ENCODE measurements at places on chromosomes 2 and 18.

DNA sequence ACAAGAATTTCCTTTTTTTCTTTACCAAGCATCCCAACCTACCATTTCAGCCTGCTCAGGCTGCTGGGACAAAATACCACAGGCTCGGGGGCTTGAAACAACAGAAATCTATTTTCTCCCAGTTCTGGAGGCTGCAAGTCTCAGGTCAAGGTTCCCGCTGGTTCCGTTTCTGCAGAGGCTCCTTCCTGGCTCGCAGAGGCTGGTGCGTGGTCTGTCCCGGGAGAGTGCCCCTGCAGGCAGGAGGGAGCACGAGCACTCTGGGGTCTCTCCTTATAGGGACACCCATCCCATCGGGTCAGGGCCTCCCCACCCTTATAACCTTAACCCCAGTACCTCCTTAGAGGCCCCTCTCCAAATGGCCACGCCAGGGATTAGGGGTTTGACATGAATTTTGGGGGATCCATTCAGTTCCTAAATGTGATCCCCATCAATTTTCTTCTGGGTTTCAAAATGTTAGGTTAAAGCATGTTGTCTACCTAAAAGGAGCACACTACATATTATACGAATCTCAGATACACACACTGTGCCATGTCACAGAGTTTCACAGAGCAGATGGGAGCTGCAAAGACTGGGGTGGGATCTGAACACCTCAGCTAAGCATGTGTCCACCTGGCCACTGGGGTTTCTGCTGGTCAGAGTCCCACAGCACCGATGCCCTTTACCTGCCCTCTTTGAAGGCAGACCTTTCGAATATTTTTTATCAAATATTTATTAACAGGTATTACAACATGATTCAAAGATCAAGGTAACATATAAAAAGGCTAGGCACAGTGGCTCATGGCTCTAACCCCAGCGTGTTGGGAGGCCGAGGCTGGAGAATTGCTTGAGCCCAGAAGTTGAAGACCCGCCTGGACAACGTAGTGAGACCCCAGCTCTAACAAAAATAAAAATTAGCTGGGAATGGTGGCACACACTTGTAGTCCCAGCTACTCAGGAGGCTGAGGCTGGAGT is 17.6 kb upstream of the ADI1 start:
- DNase-seq: peak; percentile 12

- no peak for DNase-seq
Observed at GRCh38 chr2:44358503-44358902, 2.8 kb downstream of the PREPL start.

DNA sequence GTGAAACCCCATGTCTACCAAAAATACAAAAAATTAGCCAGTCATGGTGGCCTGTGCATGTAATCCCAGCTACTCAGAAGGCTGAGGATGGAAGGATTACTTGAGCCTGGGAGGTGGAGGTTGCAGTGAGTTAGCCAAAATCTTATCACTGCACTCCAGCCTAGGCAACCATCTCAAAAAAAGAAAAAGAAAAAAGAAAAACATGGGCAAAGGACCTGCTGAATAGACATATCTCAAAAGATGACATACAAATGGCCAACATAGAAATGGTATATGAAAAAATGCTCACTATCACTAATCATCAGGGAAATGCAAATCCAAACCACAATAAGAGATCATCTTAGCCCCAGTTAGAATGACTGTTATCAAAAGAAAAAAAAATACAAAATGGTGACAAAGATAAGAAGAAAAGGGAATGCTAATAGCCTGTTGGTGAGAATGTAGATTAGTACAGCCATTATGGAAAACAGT is 1.4 kb upstream of the TGOLN2 start:
- no peak for DNase-seq

GRCh38 chr2:44599130-44599529 is 237.4 kb downstream of the CAMKMT start:
- DNase-seq: no peak

DNA sequence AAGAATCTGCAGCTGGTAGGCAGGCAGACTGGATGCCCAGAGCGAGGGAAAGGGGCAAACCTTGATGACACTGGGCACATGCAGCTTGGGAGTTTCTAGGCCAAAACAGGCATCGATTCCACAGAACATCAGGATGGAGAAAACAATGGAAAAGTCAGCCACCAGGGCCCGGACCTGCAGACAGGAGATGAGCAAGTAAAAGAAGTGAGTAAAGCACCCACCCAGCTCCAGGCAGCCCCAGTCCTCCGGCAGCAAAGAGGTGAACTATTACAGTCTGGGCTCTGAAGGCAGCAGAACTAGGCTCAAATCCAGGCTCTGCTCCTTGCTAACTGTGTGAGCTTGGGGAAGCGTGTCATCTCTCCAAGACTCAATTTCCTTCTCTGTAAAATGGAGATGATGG is 36.6 kb downstream of the MTHFD2 start:
- no peak for DNase-seq

- no peak for DNase-seq
Observed at GRCh38 chr2:67792191-67792590, 270.6 kb downstream of the C1D start.

DNA sequence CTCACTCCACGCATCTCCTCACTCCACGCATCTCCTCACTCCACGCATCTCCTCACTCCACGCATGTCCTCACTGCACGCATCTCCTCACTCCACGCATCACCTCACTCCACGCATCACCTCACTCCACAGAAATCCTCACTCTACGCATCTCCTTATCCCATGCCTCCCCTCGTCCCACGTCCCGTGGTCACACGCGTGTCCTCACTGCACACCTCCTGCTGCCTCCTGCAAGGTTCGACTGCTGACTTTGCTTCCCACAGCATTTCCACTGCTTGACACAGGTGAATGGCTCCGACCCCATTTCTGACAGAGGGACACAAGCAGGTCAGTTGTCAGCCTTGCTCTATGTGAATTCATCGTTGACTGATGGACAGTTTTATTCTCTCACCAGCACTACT is 103.0 kb downstream of the USP40 start:
- no peak for DNase-seq
